Hepatocyte (in vitro differentiated cells): ENCODE measurements at places on chromosomes 6 and 20. TPM values are rescaled to one million over a fixed set of nuclear protein-coding genes. Genes with fewer than 3 reads are reported as not detected.

Gene TAB2
- 9.4 and 14.2 TPM in 2 replicates for polyA plus RNA-seq

DNA sequence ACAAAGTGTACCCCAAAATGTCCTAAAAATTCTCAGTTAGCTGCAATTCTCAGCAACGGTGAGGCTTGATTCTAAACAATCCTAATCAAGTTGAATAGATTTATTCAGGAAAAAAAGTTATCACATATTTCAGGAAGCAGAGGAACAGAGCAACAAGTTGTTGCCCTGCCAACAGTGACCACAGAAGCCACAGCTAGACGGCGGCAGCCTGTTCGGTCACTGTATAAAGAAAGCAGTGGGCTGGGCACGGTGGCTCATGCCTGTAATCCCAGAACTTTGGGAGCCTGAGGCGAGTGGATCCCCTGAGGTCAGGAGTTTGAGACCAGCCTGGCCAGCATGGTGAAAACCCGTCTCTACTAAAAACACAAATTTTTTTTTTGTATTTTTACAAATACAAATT, 171.2 kb upstream of the BMP5 start:
- no peak for DNase-seq

DNA sequence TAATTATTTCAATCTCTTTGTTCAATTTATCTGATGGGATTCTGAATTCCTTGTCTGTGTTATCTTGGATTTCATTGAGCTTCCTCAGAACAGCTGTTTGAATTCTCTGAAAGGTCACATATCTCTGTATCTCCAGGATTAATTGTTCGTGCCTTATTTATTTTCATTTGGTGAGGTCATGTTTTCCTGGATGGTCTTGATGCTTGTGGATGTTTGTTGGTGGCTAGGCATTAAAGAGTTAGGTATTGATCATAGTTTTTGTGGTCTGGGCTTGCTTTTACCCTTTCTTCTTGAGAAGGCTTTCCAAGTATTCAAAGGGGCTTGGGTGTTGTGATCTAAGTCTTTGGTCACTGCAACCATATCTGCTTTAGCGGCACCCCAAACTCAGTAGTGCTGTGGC, 39.4 kb upstream of the SCP2D1 start:
- DNase-seq, result no peak

GRCh38 chr6:72984981-72985665, 240.2 kb downstream of the KHDC1L start:
- no peak for DNase-seq

DNA sequence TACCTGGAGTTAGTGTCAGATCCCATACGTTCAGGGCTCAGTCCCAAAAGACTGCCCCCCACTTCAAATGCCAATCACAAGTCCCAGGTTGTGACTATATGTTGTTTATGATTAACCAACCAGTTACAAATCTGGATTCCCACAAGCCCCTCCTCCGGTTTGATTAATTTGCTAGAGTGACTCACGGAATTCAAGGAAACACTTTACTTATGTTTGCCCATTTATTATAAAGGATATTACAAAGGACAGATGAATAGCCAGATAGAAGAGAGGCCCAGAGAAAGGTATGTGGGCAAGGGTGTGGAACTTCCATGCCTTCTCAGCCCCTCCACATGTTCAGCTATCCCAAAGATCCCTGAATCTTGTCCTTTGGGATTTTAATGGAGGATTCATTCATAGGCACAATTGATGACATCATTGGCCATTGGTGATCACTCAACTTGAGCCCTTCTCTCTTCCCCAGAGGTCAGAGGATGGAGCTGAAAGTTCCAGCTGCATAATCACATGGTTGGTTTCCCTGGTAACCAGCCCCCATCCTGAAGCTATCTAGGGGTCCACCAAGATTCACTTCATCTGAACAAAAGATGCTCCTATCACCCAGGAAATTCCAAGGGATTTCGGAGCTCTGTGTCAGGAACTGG, 2.0 kb downstream of the ECT2L start:
- no peak for DNase-seq

DNA sequence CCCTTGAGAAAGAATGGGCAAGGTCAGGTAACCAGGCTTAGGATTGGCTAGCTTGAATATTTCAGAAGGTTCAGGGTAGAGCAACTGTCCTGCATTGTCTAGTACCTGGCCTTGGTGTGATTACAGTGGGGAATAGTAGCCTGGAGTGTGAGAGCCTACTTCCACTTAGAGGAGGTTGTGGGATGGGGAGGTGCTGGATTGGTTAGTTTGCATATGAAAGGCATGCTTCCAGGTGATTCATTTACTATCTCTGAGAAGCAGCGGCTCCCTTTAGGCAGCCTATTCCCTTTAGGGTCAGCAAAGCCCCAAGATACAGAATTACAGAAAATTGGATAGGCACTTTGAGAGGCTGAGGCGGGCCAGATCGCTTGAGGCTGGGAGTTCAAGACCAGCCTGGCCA, 25.0 kb upstream of the SCGN start:
- no peak for DNase-seq

GRCh38 chr6:139265512-139266190, 26.1 kb downstream of the TXLNB start:
- DNase-seq, result no peak

- no peak for DNase-seq
These were observed 284.5 kb downstream of the PRKN start for GRCh38 chr6:162443101-162443500.
